ENCODE measurements at places on chromosomes 7 and 10. TPM values are rescaled to one million over a fixed set of nuclear protein-coding genes. Genes with fewer than 3 reads are reported as not detected.

MRLN gene
- polyA plus RNA-seq, result not detected

CYP2C8 gene
- polyA plus RNA-seq, result not detected

CDHR1 gene
- polyA plus RNA-seq, result not detected

STEAP4 gene
- 26.2 TPM for polyA plus RNA-seq

LRIT1 gene
- not detected for polyA plus RNA-seq

MBL2 gene
- polyA plus RNA-seq, result not detected

- no peak overlapping the region for H3K4me3 ChIP-seq
- H3K27ac ChIP-seq, result no peak overlapping the region
- DNase-seq, result no peak
- H3K27me3 ChIP-seq, result no peaks in the 10 kb centered on the region
- H3K4me1 ChIP-seq, result no peaks in the 10 kb centered on the region
These were observed 64.6 kb downstream of the TSPAN12 start for GRCh38 chr7:120793213-120793936.

- no peaks in the 10 kb centered on the region for H3K36me3 ChIP-seq
- no peaks in the 10 kb centered on the region for H3K27me3 ChIP-seq
- no peak overlapping the region for H3K27ac ChIP-seq
- H3K4me1 ChIP-seq, result no peaks in the 10 kb centered on the region
- no peak for DNase-seq
These were observed 174.2 kb upstream of the STEAP4 start for GRCh38 chr7:88480896-88481295.

GRCh38 chr10:128967980-128968756, 498.9 kb upstream of the MGMT start:
- H3K27ac ChIP-seq, result no peak overlapping the region
- no peaks in the 10 kb centered on the region for H3K36me3 ChIP-seq
- DNase-seq, result no peak
- H3K4me3 ChIP-seq, result no peak overlapping the region
- no peaks in the 10 kb centered on the region for H3K27me3 ChIP-seq

DNA sequence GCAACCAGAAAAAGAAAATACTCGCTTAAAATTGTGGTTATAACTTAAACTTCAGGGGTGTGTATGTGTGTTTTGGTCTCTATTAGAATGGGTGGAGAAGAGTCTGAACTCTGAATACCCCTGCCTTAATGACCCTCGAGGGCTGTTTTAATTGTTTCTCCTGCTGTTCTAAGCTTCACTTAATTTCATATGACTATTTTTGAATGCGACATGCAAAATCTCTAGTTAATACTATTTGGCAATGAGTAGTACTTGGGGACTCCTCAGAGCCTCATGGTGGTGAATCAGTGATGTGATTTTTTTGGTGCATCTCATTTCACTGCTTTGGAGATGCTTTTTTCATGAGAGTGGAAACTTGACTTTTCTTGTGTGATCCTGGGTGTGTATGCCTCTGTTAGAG, 178.6 kb downstream of the CDK14 start:
- no peak for DNase-seq
- H3K36me3 ChIP-seq, result no peaks in the 10 kb centered on the region
- no peak overlapping the region for H3K4me3 ChIP-seq
- no peaks in the 10 kb centered on the region for H3K27me3 ChIP-seq
- no peaks in the 10 kb centered on the region for H3K4me1 ChIP-seq
- H3K27ac ChIP-seq, result no peak overlapping the region

DNA sequence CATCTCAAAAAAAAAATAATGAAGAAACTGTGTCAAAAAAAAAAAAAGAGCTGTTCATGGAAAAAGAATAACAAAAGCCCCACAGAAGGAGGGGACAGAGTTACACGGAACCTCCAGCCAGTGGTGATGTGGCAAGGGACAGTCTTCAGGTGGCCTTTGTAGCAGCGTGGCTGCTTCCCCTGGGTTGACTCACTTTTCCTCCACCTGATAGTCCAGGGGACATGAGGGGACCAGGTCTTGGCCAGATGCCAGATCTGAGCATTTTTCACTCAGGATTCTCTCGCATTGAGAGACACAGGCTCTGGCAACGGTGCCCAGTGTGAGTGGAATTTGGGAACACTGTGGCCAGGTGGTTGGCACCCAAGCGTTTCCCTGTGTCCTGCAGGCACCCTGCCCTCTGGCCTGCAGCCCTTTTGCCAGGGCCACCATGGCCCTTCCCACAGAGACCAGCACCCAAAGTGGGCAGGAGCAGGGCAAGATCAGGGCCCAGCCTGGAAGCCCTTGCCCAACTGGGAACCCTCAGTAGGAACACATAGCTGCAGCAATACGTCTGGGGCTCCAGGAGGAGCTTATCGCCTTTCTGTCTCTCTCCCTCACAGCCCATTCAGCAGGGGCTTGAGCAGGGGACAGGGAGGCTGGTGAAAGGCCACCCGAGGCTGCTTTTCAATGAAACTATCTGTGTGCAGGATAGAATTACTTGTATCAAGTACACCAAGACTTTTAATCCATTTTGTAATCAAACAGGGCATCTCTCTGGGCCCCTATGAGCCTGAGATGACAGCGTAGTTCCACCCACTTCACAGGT, 159.1 kb downstream of the UBE2H start:
- peaks cover 27% of the 10 kb centered on the region for H3K27me3 ChIP-seq
- H3K36me3 ChIP-seq, result no peaks in the 10 kb centered on the region
- no peaks in the 10 kb centered on the region for H3K4me1 ChIP-seq
- no peak overlapping the region for H3K27ac ChIP-seq
- DNase-seq, result no peak

DNA sequence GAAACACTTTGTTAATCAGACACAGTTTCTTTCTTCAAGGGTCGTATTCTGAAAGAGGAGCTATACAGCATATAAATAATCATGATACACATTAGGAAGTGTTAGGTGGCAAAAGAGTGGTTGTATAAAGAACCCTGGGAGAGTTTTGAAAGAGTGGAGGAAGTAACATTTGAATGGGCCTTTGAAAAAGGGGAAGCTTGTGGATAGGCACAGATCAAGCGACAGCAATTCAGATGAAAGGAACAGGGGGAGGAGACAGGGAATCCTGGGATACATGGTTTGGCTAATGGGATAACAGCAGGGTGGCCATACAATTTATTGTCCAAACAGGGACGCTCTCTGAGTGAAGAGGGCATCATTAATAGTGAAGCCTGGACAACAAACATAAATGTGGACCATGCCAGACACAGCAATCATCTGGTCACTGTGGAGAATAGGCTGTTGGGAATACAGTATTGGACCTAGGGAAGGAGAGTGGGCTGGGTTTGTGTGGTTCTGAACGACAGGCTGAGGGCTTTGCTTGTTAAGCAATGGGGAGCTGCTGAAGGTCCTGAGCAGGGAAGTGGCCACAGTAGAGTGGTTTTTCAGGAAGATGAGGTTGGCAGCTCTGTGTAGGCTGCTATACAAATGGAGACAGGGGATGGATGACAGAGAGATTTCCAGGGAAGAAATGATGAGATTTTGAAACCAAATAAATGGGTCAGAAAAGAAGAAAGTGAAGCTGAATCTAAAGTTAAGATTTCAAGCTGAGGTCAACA, 75.9 kb downstream of the ICA1 start:
- no peaks in the 10 kb centered on the region for H3K36me3 ChIP-seq
- no peaks in the 10 kb centered on the region for H3K27me3 ChIP-seq
- no peak overlapping the region for H3K27ac ChIP-seq
- H3K4me3 ChIP-seq, result no peak overlapping the region
- H3K4me1 ChIP-seq, result peaks cover 14% of the 10 kb centered on the region

DNA sequence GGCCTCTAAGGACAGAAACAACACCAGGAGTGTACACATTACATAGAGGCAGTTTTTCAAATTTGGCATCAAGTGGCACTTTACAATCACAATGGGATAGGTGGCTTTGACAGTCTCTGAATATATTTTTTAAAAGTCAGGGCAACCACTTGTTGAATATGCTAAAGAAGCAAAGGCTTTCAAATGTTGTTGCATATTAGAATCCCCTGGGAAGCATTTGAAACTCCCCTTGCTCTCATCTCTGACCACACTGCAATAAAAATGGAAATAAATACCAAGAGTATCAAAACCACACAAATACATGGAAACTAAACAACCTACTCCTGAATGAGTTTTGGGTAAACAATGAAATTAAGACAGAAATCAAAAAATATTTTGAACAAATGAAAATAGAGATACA, 106.5 kb upstream of the RAB11FIP2 start:
- no peaks in the 10 kb centered on the region for H3K36me3 ChIP-seq
- no peak overlapping the region for H3K27ac ChIP-seq
- no peak overlapping the region for H3K4me3 ChIP-seq
- H3K4me1 ChIP-seq, result no peaks in the 10 kb centered on the region

DNA sequence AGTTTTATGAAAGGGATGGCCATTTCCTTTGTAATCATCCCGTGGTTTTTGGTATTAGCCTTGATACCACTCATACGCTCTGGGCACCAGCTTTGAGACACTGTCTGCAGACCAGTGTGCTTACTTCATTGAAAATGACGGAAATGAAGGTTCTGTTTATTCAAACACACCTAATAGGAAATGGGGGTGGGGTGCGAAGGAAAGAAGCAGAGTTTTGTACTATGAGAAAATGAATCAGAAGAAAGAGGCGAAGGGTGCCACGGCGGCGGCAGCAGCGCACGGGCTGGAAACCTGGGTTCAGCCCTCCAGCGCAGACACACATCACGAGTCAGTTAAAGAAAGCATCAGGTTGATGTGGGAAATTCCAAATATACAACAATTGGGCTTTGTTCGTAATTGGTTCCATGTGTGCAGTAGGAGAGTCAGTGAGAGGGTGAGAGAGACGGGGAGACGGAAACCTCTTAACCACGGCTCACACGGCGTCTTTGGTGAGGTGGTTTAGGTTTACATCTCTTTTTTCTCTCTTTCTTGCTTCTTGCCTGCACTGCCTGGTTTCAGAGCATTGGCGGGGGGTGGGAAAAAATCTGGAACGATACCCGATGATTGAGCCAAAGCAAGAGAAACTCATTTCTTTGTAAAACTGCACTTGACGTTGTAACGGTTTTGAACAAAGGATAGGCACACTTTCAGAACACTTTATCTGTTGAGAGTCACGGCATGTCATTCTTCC, 321.2 kb downstream of the FRMD4A start:
- no peaks in the 10 kb centered on the region for H3K4me1 ChIP-seq
- H3K27ac ChIP-seq, result no peak overlapping the region
- no peak overlapping the region for H3K4me3 ChIP-seq
- DNase-seq, result no peak
- H3K27me3 ChIP-seq, result peaks cover 20% of the 10 kb centered on the region
- no peaks in the 10 kb centered on the region for H3K36me3 ChIP-seq

GRCh38 chr10:75186310-75186709, 24.3 kb upstream of the VDAC2 start:
- no peak overlapping the region for H3K4me3 ChIP-seq
- DNase-seq, result no peak
- peaks cover 4% of the 10 kb centered on the region for H3K36me3 ChIP-seq
- peak overlapping the region; percentile 14 for H3K27ac ChIP-seq

- H3K27me3 ChIP-seq, result no peaks in the 10 kb centered on the region
- no peak overlapping the region for H3K4me3 ChIP-seq
- no peak overlapping the region for H3K27ac ChIP-seq
- no peaks in the 10 kb centered on the region for H3K4me1 ChIP-seq
- H3K36me3 ChIP-seq, result no peaks in the 10 kb centered on the region
These were observed 31.9 kb downstream of the ANXA8 start for GRCh38 chr10:47451998-47452494.

DNA sequence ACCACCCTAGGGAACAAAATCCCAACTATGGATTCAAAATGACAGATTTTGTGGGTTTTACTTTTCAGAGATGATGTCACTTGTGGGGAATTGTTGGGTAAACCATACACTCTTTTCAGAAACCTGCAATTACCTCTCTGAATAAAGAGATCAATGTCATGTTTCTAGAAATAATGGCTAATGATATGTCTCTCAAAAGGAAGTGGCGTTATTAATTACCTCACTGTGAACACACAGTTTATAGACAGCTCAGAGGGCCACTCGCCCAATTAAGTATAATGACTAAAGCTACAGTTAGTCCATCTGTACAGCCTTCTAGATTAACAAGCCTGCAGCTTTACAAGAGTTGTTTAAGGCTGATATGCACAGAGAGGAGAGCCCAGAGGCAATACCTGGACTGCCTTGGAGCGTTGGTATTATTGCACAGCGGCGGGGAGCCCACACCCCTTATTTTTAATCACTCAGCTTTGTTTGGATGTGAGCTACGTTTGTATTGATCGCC, 79.5 kb downstream of the RAB11FIP2 start:
- H3K36me3 ChIP-seq, result no peaks in the 10 kb centered on the region
- H3K4me3 ChIP-seq, result no peak overlapping the region
- DNase-seq, result no peak
- H3K27me3 ChIP-seq, result peaks cover 3% of the 10 kb centered on the region

DNA sequence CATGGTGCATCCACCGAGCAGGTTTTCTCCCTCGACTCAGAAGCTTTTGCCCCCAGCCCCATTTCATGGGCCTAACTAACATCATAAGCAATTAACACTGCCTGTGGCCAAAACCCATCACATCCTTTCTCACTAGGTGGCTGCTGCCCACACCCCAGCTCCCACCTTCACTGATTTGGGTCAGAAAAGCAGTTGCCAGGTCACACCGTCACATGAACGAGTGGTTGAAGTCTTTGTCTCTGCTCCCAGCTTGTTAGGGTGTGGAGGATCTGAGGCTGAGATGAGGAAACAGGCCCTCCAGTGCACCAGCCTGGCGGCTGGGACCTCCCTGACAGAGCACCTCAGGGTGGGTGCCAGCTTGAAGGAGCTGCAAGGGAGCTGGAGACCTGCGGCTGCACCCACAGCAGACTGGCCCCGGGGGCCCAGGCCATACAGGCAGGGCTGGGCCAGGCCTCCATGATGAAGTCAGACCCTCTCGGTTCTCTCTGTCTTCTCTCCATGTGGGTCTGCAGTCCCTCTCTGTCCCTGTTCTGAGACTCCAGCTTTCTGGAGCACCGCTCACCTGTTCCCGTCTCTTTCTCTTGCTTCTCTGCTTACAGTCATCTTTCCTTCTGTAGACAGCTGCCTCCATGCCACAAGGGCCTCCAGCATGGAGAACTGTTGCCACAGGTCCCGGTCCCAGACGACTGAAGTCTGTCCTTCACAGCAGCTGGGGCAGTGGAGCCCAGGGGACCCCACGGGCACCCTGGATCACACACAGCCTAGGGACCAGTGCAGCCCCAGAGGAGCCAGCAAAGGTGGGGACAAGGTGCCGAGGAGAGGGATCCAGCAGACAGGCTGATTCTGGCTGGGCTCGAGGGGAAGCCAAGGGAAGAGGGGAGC, 13.8 kb upstream of the INPP5A start:
- no peak for DNase-seq
- H3K27me3 ChIP-seq, result peaks cover 14% of the 10 kb centered on the region
- H3K4me1 ChIP-seq, result peaks cover 4% of the 10 kb centered on the region

DNA sequence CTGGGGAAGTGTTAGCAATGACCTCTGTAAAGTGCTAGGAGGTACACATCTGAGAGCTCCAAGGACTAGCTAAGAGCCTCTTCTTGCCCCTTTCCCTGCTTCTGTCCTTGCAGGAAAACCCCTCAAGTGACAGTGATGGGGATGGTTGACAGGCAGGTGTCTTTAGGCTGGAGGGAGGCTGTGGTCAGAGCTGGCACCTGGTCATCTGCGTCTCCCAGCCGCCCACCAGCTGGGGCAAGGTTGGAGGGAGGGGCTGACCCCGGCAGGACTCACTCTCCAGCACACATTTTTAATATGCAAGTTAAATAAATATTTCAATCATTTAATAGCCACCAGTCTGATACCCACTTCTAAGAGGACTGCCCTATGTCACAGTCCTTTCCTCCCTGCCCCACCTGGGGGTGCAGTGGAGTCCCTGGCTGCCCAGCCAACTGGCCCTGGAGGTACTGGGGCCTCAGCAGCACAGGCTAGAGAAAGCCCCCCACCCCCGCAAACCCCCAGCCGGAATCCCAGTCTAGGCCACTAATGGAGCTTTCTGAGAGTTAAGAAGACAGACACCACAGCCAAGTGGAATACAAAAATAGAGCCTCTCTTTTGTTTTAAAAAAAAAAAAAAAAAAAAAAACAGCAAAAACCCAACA, 6.3 kb downstream of the FGF8 start:
- no peak for DNase-seq
- H3K36me3 ChIP-seq, result no peaks in the 10 kb centered on the region
- peaks cover 68% of the 10 kb centered on the region for H3K27me3 ChIP-seq
